ENCODE measurements at places on chromosomes 6 and 20.

- no peak for DNase-seq
Measured at GRCh38 chr6:24396824-24397223, 5.9 kb upstream of the MRS2 start.

- no peak for DNase-seq
Measured at GRCh38 chr20:36036688-36037087, 68.3 kb downstream of the CNBD2 start.

- DNase-seq, result no peak
Measured at GRCh38 chr6:38131527-38131965, 312.0 kb downstream of the ZFAND3 start.

GRCh38 chr20:31604567-31605030 lies 490 bp upstream of the ID1 start:
- DNase-seq, result no peak

DNA sequence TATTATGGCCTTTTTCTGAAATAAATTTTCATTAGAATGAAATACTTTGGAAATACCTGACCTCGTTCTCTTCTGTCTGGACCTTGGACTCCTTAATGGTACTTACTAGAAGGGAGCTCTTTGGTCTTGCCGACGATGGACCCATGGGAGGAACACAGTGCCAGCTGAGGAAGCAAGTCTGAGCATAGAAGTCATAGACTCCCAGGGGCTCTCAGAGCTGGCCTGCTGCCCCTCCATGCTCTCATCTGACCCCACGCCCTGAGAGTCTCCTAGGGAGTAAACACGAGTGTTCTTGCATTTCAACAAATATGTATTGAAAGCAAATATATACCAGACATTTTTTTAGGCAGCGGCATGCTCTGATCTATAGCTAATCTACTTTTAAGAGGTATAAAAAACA lies 87.8 kb downstream of the PLEKHG1 start:
- DNase-seq, result no peak

DNA sequence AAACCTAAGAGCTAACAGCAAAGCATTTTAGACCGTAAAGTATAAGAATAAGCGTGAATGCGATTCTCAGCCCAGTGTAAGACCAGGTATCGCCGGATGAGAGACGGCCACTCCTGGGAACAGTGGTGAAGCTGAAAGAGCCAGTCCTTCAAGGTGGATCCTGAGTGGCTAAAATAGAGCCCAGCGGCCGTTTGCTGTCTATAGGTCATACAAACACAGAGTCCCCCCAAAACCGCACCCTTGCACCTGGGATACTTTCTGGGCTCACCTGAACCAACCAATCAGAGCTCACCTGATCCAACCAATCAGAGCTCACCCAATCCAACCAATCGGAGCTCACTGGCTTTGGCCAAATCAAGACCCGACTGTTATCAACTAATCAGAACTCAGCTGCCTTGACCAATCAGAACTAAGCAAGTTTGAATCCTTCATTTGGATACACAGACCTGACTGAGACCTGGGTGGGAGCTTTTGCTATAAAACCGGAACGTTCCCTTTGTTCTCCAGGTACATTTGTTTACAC lies 248.2 kb downstream of the DLL1 start:
- DNase-seq, result no peak

- no peak for DNase-seq
Measured at GRCh38 chr6:161215876-161216615, 57.8 kb downstream of the AGPAT4 start.

GRCh38 chr20:19129976-19130612 lies 82.3 kb upstream of the SLC24A3 start:
- no peak for DNase-seq

- peak; percentile 60 for DNase-seq
Measured at GRCh38 chr6:13873288-13874190, 51.2 kb upstream of the RNF182 start.

DNA sequence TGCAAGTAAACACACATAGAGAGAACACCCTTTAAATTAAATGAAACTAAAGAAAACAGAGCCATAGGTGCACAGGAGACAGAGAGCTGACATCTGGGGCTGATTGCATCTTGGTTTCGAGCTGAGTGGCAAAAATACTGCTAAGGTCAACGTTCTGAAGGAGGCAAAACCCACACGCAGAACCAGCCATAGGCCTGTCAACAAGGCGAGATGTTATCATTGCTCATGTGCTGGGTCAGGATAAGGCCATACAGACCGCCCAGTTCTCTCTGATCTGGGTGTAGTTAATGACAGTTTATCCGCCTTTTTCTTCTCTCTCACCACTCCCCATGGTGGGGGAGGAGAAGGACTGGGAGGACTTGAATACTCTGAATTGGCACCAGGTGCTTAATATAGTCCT lies 4.5 kb upstream of the FAM110A start:
- no peak for DNase-seq

DNA sequence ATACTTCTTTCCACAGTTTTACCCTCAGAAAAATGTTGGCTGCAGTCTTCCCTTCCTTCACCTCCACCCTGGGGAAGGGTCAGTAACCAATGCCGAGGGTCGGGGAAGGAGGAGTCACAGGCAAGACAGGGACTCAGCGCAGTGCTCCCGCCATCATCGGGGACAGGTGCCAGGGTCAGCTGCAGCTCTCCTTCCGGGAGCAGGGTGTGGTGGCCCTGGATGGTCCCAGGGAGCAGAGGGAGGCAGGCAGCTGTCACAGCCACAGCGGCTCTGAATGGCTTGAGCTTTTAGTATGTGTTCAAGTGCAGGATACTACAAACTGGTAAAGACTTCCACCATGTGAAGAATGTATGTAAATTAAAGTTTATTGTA lies 26.0 kb upstream of the PI16 start:
- peak; percentile 72 for DNase-seq

DNA sequence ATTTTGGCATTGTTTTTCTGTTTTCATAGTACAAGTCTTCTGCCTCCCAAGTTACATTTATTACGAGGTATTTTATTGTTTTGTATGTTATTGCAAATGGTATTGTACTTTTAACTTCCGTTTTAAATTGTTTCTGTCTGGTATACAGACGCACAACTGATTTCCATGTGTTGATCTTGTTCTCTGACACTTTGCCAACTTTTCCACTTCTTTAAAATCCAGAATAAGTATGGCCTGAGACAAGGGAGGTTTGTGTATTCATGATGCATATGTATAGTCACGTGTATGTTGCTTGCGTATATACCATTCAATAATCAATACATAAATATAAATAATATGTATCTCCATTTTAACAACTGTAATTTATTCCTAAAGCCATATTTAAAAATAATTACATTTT lies 41.2 kb downstream of the THBS2 start:
- peak; percentile 54 for DNase-seq

- DNase-seq, result peak; percentile 38
Measured at GRCh38 chr20:23235173-23236027, 115.2 kb upstream of the NXT1 start.

- DNase-seq, result peak; percentile 45
Measured at GRCh38 chr6:52512199-52512598, 64.7 kb downstream of the TRAM2 start.

GRCh38 chr6:21871831-21872230 lies 278.3 kb downstream of the SOX4 start:
- no peak for DNase-seq

GRCh38 chr20:38207621-38208020 lies 42.6 kb upstream of the TGM2 start:
- no peak for DNase-seq

- DNase-seq, result peak; percentile 25
Measured at GRCh38 chr6:46203391-46204177, 32.8 kb upstream of the ENPP5 start.

- no peak for DNase-seq
Measured at GRCh38 chr20:50909413-50909812, 21.8 kb downstream of the ADNP start.

Data from SJCRH30 (cell line).